AG04450 (cell line): ENCODE measurements at places on chromosomes 16 and 17.

GRCh38 chr17:61384354-61384691 lies 15.3 kb upstream of the TBX2 start:
- DNase-seq: no peak

- DNase-seq: no peak
Observed at GRCh38 chr16:50365791-50366575, 2.8 kb downstream of the BRD7 start.

GRCh38 chr17:64020056-64020766 lies at the start of gene ICAM2:
ICAM2 (minus strand) TSS chr17:64020633; CDS start chr17:64006691, 13,942 bp downstream.
- no peak for DNase-seq

DNA sequence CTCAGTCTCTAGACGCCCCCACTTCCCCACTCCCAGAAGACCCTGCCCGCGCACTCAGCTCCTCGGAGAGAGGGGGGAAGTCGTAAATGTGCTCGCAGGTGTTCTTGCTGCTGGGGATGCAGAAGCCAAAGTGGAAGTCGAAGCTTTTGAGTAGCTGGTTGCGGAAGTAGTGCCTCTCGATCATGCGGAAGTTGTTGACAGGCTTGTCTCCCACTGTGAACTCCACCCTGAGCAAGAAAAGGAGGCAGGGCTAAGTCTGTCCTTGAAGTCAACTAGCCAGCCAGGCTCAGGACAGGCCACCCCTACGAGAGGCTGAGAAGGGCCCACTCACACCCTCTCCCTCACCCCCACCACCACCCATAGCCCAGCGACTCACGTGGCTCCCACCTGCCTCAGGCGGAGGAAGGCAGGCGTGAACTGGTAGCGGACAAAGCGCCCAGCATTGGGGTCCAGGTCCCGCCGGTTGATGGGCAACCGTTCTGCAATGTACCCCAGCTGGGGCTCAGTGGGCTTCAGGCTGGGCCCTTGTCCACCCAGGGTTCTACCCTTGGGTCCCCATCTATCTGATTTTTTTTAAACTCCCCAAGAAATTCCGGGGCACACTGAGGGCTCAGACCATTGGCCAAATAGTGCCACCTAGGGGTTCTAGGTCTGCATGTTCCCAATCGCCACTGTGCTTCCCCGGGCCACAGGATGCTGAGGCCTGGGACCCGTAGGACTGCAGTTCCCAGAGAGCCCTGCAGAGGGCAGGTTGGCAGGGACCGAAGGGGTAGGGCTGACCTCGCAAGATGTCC lies 4.6 kb downstream of the UNC119 start:
- no peak for DNase-seq

GRCh38 chr16:78748220-78748929 lies 648.9 kb downstream of the WWOX start:
- no peak for DNase-seq
